ENCODE measurements at places on chromosomes 11 and 22.

GRCh38 chr11:126512741-126513715 lies 157.5 kb downstream of the ST3GAL4 start:
- no peak for DNase-seq

GRCh38 chr11:47950396-47950795 lies 30.0 kb upstream of the PTPRJ start:
- DNase-seq: no peak

DNA sequence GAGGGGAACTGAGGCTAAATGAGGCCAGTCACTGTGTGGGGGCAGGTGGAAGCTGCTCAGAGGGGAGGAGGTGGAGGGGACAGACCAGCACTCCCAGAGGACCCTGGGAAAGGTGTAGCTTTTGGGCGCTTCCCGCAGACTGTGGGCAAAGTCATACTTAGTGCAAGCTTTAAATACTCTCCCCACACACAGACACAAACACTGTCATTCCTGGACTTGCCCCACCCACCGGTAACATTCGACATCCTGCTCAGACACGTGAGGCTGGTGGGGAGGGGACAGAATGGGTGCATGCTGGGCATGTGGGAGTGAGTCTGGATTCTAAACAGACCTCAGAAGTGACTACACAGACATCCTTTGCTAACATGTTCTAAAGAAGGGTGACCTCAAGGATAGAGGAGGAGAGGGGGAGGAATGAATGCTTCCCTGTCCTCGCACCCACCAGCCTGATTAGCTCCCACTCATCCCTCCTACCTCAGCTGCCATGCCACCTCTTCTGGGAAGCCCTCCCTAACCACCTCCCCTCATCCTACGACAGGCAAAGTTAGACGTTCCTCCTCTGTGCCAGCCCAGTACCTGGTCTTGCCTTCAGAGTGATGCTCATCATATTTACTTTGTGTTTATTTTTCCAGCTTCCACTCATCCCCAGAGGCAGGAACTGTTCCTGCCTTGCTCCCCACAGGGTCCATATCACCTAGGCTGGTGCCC lies 22.2 kb downstream of the TSKU start:
- DNase-seq: no peak

- DNase-seq: no peak
Observed at GRCh38 chr11:121652971-121653370, 200.2 kb upstream of the SORL1-AS1 start.

DNA sequence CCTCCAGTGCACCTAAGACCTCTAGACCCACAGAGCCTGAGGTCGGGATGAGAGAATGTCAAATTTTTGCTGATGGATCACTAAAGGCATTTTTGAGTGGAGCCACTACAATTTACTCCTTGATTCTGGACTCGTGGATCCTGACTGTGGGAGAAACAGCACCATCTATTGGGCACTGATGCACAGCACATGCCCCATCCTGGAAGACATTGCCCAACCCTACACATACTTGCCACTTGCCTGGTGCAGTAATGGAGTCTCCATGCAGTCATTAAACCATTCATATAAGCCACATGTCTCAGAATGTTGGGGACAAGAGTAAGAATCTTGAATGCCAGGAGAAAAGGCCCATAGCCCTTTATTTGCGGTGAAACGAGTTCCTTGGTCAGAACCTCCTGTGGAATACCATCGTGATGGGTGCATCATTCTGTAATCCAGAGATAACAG lies 103.9 kb downstream of the GGTLC2 start:
- DNase-seq: peak; percentile 7

GRCh38 chr11:117204283-117205080 lies 5.3 kb downstream of the TAGLN start:
- DNase-seq: no peak

- peak; percentile 53 for DNase-seq
Observed at GRCh38 chr22:19723983-19724827, 866 bp downstream of the GP1BB start.

- no peak for DNase-seq
Observed at GRCh38 chr11:22583963-22584492, 41.6 kb downstream of the FANCF start.

DNA sequence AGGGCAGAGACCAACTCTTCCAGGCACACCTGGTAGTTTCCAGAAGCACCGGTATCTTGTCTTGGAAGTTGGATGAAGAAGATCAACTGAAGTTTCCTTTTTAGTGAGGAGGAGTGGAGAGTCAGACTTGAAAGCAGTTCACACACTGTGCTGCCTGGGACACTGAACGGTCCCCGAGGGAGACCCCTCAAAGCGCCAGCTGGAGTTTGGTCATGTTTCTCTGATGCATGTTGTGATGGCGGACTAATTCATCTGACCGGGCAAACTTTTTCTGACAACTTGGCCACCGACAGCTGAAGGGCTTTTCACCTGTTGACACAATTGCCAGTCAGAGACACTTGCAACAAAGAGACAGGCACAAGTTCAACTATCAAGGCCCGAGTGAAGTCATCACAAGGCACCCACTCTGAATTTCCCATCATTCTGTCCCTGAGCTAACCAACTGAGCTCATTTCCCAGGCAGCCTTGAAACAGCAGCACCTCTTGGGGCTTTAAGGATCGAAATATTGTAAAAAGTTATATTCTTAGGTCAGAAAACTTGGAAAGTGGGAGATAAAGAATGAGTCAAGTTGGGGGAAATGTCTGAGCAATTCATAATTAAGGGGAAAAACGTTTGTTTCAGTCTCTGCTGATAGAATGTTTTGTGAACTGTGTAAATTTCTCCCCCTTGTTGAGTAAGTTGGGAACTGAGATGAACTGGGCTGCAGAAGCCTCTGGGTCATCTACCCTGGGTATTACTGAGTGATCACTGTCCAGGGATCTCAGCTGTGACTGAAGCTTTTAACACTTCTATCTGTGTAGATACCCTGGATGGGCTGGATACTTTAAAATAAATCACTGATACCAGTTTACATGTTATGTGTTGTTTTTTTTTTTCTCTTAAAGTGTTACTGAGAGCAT lies 46.2 kb downstream of the WT1 start:
- DNase-seq: no peak

DNA sequence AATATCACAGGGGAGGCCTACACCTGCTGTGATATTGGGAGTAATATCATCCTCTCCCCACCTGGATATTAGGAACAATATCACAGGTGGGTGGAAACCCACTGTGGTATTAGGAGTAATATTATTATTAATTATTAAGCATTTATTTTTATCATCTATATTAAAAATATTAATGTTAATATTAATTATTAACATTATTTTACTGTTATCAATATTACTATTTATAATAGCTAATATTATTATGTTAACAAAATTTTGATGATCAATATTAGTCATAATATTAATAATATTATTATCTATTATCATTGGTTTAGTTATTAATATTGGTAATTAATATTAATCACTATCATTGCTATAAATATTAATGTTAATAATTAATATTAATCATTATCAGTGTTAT lies 161.1 kb upstream of the API5 start:
- DNase-seq: no peak

- no peak for DNase-seq
Observed at GRCh38 chr22:24834845-24835570, 29.0 kb downstream of the SGSM1 start.

Measured in NCI-H460 (cell line).